ENCODE measurements at places on chromosomes 5 and 9.

DNA sequence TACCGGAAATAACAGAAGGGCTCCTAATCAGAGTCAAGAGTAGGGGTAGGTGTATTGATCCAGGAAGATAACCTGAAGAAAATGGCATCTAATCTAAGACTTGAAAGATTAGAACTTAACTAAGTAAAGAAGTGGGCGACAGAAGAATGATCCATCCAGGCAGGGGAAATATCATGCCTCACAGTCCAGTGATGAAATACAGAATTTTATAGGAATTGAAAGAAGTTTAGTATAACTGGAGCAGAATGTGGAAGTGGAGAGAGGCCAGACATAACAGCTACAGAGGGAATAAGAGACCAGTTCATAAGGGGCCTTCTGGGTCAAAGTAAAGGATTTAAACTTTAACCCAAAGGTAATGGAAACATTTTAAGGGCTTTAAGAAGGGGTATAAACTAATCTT lies 42.2 kb downstream of the ERP44 start:
- no peak for DNase-seq

DNA sequence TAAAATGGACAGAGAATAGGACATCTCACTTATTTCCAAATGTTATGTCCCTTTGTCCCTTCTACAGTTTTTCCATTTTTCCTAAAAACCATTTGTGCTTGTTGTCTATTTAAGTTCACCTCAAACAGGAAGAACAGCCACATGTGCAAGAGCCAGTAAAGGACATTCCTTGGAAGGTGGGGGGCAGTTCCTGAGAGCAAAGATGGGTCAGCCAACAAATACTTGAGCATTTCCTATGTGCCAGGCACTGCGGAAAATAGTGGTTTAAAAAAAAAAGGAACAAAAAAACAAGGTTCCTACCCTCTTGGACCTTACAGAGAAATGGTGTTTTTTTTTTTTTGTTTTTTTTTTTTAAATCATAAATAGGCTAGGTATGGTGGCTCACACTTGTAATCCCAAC lies 26.8 kb downstream of the ANP32B start:
- no peak for DNase-seq

DNA sequence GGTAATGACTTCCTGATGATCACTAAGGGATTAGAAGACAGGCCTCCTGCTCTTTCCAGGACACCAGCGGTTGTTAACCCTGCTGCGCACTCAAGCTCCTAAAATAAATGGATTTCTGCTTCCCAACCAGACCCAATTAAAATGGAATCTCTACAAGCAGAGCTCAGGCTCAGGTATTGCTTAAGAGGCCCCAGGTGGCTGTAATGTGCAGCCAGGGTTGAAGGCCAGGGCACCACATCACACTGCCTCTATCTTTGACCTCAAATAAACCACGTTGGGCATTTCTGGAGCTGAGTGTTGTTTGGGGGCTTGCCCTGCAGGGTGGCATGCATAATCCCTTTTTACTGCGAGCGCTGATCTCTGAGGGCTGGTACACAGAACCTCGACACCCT lies 108.0 kb downstream of the FBXO38 start:
- DNase-seq = no peak

DNA sequence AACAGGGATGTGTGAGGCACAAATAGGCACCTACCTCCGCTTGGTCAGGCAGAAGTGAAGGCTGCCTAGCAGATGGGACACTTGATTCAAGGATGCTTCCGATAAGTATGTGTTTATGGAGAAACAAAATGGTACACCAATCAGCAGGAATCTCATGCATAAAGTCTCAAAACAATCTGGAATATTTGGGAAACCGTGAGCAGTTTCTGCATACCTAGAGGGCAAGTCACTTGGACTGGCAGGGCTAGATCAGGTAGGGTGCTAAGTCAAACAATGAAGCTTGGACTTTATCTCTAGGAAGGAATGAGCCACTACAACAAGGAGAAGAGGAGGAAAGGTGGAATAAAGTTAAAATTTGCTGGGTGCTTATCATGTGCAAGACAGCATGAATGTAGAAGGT lies 5.5 kb downstream of the EPB41L4A start:
- no peak for DNase-seq

DNA sequence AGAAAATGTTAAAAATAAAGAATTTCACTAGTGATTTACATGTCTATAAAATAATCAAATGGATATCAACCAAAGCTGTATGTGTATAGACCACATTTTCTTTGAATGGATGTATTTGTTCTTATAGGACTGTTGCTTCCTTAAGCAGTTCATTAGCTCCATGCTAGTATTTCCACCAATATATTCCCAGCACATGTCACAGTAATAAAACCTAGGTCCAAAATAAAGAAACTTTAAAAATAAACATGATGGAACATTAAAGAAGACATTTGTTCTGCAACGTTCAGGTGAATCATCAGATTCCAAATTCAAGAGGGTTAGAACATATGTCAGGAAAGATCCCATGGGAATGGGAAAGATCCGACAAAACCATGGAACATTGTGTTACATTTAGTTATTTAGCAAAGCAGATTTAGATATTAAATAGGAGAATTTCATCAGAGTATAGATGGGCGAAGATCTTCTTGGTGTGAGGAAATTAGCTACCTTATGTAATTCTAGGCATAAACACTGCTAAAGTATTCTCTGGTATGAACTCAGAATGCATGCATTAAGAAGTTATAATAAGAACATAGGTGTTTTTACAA lies 490.7 kb downstream of the CDH18 start:
- DNase-seq = no peak

DNA sequence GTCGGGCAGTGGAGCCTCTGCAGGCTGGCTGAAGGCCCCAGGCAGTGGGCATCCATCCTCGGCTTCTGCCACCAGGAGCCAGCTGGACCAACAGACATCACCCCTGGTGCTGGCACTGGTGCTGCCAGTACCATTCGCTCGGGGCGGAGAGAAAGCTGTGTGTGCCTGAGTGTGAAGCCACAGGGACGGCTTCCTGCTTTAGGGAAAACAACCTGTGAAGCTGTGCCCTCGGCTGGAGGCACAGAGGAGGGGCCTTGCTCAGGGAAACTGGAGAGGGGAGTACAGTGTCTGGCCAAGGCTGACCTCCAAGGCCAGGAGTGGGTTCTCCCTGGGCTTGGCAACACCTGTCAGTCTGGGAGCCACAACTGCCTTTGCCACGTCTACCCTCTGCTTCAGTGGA lies 38.3 kb downstream of the NEK6 start:
- no peak for DNase-seq

DNA sequence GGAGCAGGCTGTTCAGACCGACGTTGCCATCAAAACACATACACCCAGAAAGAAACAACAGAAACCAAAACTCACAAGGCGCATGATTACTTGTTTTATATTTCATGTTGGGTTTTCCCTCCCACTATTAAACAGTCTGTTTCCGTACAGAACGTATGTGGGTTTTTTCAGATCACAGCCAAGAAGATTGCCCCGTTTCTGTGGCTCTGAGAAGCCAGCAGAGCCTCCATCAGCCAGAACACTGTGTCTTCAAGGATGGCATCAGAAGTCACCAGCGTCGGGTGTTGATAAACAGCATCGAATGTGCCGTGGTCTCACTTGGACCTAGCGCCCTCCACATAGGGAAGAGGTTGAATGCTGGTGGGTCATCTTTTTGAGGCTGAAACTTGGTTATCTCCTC lies 42.8 kb downstream of the FAM78A start:
- no peak for DNase-seq

- no peak for DNase-seq
Observed at GRCh38 chr9:79107911-79108676, 463.7 kb upstream of the TLE4 start.

GRCh38 chr5:94312298-94312697 lies 306.1 kb downstream of the KIAA0825 start:
- no peak for DNase-seq

GRCh38 chr9:1837453-1838084 lies 177.6 kb upstream of the SMARCA2 start:
- DNase-seq = no peak

DNA sequence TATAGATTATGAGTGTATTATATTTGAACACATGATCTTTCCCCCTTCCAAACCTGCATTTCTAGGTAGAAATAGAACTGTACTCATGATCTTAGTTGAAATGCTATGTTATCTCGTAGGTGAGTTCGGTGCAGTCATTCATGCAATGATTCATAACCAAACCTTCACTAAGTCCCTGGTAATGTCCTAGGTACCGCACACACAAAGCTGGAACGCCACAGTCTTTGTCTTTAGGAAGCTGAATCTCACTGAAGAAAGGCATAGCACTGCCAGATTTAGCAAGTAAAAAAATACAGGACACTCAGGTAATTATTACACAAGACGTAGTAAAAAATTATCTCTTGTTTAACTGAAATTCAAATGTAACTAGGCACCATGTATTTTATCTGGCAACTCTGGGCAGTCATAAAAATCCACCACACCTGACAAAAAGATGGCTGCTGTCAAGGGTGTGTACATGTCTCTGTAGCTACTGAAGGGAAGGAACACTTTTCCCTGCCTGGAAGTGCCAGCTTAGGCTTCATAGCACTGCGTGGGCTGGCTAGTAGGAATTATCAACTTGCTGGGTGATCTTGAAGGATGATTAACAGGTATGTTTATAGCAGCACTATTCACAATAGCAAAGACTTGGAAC lies 28.0 kb upstream of the TXN start:
- DNase-seq = no peak

DNA sequence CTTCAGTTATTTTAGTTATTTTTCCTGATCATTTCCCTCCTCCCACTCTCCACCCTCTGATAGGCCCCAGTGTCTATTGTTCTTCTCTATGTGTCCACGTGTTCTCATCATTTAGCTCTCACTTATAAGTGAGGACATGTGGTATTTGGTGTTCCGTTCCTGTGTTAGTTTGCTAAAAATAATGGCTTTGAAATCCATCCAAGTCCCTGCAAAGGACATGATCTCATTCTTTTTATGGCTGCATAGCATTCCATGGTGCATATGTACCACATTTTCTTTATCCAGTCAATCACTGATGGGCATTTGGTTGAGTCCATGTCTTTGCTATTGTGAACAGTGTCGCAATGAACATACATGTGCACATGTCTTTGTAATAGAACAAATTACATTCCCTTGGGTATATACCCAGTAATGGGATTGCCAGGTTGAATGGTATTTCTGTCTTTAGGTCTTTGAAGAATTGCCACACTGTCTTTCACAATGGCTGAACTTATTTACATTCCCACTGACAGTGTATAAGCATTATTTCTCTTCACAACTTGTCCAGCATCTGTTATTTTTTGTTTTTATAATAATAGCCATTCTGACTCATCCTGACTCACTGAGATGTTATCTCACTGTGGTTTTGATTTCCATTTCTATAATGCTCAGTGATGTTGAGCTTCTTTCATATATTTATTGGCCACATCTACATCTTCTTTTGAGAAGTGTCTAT lies 17.2 kb upstream of the DIRAS2 start:
- no peak for DNase-seq

GRCh38 chr5:29263915-29264351 lies 1929.6 kb upstream of the CDH6 start:
- no peak for DNase-seq

GRCh38 chr9:133701981-133702797 lies 36.0 kb downstream of the SARDH start:
- peak; percentile 68 for DNase-seq

DNA sequence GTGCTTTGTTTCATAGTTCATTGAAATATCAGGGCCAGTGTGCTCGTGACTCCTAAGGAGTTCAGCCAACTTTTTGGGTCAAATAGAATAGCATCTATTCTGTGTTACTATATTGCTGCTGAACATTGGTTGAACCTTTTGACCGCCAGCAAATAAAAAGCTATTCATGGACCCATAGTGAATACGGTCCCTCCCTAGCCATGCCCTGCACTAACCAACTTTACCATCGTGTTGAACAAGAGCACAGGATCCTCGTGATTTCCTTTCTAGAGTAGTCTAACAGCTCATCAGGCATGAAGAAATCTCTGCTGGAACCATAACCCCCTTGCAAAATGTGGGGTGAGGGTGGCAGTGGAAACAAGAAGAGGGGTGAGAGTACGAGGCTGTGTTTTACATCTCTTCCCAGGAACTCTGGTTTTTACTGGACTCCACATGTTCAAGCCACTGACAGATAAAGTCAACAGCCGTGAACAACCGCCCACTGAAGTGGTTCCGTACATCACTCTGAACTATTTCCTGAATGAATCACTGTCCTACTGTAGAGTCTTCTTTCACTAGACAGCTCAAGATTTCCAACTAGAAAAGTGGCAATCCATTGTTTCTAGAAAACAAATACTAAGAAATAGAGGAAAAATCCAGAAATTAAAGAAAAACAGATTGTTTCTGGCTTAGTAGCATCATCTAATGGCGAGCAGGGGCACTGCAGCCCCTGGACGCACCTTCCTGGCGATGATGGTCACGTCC lies 70.1 kb upstream of the SPATA31E1 start:
- peak; percentile 16 for DNase-seq

DNA sequence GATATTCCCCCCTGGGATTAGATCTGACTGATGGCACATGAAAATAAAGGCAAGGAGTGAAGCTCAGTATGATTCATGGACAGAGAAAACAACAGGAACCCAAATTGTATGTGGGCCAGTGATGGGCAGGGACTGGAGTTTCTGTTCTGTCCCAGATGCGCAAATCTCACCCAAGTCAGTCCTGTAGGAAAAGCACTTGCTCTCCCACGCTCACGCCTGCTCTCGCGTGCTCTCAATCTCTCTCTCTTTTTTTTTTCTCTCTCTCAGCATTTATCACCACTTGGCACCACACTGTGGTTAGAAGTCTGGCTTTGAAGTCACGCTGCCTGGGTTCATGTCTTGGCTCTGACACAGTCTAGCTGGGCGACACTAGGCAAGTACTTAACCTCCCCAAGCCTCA lies 106.5 kb upstream of the LRRTM2 start:
- DNase-seq = peak; percentile 9

GRCh38 chr9:36780186-36780585 lies 207.5 kb downstream of the MELK start:
- DNase-seq = no peak

DNA sequence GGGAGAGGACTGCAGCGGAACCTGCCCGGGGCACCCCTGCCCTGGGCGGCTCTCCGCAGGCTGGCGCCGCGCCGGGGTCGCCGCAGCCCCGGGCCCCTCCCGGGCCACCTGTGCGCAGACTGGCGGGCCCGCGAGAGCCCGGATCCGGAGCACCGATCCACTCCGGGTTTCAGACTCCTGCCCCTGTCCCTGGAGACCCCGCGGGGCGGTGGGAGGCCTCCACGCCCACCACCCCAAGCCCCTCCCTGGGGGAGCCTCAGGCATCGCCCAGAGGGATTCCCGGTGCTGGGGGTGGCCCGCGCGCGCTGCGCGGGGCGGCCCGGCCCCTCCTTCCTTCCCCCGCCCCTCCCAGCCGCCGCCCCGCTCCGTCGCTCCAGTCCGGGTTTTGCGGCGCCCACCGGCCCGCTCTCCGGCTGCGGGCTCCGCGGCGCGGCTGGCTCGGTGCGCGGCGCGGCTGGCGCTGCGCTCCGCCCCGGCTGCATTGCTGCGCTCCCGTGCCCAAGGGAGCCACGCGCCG lies at the start of gene UNC5A:
TSS of gene UNC5A (plus strand) at position 479 of the 517 bp plus-strand sequence. CDS start 192 bp downstream, outside the sequence.
- peak; percentile 76 for DNase-seq

Measured in activated naive CD8-positive, alpha-beta T cell treated with anti-CD3 and anti-CD28 coated beads for 36 hours (primary cell).